ENCODE measurements at places on chromosomes 13 and 19.

GRCh38 chr19:371501-372168 lies 27.0 kb upstream of the MIER2 start:
- DNase-seq = peak; percentile 28

- peak; percentile 47 for DNase-seq
Measured at GRCh38 chr19:5395556-5395955, 54.9 kb upstream of the PTPRS start.

- peak; percentile 83 for DNase-seq
Measured at GRCh38 chr19:10238172-10238783, 7.1 kb upstream of the S1PR2 start.

DNA sequence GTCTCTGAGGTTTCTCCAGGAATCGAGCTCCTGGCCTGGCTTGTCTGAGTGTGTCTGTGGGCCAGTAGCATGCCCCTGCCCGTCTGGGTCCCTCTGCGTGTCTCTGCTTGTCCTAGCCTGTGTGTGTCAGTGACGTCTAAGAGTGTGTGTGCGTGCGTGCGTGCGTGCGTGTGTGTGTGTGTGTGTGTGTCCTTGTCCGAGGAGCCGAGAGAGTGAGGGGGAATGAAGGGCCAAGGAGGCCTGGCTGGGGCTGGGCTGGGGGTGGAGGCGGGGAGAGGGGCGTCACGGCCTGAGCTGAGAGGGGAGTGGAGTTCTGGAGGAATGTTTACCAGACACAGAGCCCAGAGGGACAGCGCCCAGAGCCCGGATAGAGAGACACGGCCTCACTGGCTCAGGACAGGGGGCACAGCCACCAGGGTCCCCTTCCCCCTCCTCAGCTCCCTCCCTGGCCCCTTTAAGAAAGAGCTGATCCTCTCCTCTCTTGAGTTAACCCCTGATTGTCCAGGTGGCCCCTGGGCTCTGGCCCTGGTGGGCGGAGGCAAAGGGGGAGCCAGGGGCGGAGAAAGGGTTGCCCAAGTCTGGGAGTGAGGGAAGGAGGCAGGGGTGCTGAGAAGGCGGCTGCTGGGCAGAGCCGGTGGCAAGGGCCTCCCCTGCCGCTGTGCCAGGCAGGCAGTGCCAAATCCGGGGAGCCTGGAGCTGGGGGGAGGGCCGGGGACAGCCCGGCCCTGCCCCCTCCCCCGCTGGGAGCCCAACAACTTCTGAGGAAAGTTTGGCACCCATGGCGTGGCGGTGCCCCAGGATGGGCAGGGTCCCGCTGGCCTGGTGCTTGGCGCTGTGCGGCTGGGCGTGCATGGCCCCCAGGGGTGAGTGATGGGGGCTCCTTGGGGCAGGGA lies at the start of gene AXL:
Gene AXL (plus strand): TSS at position 609 of the 893 bp plus-strand sequence. CDS start 170 bp downstream, at position 779.
- peak; percentile 84 for DNase-seq

GRCh38 chr13:40987606-40988280 lies 31.4 kb downstream of the ELF1 start:
- DNase-seq = peak; percentile 46

DNA sequence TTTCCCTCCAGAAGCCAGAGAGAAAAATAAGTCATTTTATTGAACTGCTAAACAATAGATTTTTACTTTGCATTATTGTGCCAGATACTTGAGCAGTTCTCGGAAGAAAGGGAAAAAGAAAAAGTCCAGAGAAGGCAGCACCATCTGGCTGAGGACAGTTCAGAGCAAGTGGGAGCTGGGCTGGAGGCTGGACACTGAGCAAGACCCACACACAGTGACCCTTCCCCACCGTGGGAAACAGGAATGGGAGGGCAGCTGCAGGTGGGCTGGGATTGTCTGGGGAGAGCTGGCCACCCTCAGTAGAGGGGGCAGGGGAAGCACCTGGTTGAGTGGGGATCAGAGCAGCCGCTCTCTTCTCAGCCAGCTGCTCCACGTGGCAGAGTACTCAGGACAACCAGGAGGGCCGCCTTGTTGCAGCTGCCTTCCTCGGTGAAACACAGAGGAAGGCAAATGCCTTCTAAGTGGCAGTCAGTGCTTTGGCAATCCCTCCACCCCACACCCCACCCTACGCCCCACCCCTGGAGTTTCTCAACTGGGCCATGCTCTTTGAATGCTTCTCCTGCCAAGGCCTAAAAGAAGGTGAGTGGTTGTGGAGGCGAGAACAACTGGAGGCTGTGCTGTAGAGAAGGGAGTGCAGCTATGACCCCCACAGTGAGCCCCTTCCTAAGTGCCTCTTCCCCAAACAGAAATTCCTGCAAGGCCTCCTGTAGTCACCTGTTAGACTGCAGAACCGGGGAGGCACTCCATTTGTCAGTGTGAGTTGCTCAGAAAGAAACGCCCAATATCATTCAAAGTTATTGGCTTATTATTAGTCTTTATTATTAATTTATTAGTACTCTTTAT lies 179.3 kb downstream of the ZIC5 start:
- no peak for DNase-seq

- no peak for DNase-seq
Measured at GRCh38 chr13:102170305-102170704, 231.5 kb downstream of the FGF14 start.

DNA sequence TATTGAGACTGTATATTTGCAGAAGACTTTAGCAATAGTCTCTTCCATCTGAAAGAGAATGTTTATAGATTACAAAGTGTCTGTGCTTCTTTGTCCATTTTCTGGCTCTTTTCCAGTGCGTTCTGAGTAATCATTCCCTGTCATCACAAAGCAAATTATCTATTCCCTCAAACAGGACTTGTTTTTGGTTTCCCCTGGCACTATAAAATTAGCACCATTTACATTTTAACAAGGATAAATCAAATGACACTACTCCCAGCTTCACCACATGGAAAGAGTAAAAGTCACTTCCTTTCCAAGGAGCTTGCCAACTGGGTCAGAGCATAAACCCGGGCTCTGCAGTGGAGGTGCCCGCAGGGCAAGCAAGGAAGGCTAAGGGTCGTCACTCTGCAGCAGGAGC lies 88.1 kb downstream of the SHISA2 start:
- DNase-seq = peak; percentile 14

GRCh38 chr19:5803441-5803751 lies 1.5 kb upstream of the NRTN start:
- DNase-seq = no peak

DNA sequence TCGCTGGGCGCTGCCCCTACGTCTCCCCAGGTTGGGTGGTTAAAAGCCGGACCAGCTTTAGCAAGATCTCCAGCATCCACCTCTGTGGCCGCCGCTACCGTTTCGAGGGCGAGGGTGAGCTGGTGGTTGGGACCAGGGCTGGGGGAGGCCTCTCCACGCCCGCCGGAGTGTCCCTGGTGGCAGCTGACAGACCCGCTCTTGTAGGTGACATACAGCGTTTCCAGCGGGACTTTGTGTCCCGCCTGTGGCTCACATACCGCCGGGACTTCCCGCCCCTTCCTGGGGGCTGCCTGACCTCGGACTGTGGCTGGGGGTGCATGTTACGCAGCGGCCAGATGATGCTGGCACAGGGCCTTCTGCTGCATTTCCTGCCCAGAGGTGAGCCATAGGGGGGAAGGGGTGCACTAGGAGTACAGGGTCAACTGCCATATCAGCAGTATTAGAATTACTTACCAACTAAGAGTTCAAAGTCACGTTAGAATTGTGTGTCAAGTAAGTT lies 1.1 kb downstream of the ATG4D start:
- no peak for DNase-seq

DNA sequence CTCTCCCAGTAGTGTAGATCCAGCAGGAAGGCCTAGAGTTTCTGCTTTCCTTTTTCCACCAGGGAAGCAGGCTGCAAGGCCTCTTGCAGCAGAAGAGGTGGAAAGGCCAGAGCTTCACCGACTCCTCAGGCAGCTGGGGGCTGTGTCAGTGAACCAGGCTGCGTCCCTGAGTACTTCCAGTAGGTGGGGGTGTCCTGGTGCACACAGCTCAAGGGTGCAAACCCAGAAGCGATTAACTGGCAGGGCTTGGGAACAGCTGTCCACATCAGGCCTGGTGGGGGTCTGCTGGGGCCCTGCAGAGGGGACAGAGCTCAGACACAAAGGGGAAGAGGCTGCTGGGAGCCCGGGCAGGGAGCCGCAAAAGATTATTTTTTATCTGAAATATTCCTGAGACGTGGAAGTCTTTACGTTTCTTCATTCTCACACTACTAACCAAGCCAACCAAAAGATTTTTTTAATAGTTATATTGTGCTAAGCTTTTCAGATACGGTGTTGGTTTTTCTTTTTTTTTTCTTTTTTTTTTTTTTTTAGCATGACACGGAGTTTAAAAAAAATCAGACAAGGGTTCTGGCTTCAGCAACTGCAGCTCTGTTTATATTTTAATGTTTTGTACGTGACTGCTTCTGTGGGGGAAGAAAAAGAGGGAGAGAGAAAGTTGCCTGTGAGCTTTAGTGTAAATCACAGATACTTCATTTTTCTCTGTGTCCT lies 11.0 kb downstream of the TSHZ3 start:
- DNase-seq = peak; percentile 55

- no peak for DNase-seq
Measured at GRCh38 chr19:46979126-46980105, 40.2 kb upstream of the NPAS1 start.

DNA sequence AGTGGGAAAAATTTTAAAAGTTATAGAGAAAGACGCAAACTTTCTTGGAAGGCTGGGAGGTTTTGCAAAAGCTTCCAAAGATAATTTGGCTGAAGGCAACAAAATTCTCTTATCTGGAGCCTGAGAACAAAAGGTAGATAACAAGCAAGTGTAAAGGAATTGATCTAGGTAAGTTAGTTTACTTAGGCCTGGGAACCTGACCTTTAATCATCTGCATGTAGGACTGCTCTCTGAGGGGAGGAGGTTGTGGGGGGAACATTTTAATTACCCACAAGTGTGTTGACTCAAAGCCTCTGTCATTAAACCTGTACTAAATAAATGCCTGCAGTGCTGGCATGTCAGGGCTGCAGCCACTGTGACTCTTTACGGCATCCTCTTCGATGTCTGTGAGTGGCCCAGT lies 532.3 kb upstream of the SLITRK5 start:
- DNase-seq = no peak

- no peak for DNase-seq
Measured at GRCh38 chr19:10554760-10555609, 10.8 kb downstream of the KRI1 start.

GRCh38 chr13:28282451-28282850 lies 144.1 kb downstream of the PAN3 start:
- no peak for DNase-seq

GRCh38 chr13:95381212-95381527 lies 79.9 kb upstream of the ABCC4 start:
- no peak for DNase-seq

DNA sequence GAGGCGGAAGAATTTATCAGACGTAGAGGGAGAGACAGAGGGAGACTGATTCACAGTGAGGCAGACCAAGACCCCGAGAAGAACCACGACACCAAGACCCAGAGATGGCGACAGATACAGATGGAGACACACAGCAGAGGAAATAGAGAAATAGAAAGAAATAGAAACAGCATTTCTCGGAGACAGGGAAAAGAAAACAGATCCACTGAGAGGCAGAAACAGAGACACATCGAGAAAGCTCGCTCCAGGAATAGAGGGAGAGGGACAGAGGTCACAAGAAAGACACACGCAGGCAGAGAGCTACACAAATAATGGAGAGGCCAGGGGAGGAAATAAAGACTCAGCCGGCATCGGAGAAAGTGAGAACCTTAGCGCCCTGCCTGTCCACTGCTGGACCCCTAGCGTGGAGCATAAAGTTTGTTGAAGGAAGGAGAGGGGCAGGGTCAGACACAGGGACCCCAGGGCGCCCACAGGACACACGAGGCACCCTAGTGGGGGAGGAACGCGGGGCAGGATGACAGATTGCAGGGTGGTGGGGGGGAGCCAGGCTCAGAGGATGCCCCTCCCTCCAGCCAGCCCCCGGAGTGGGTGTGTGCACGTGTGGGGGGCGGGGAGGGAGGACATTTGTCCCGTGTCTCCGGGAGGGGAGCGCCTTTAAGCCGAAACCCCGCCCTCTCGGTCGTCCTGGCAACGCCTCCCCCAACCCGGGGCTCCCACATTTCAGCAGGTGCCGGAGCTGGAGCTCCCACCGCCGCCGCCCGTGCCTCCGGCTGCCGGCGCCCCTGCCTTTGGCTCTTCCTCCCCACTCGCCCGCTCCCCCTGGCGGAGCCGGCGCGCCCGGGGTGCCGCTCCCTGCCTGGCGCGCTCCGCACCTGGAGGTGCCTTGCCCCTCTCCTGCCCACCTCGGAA lies at the start of gene PRKCG:
Gene PRKCG (plus strand): TSS at position 716 of the 909 bp plus-strand sequence. CDS start 298 bp downstream, outside the sequence.
- peak; percentile 45 for DNase-seq

DNA sequence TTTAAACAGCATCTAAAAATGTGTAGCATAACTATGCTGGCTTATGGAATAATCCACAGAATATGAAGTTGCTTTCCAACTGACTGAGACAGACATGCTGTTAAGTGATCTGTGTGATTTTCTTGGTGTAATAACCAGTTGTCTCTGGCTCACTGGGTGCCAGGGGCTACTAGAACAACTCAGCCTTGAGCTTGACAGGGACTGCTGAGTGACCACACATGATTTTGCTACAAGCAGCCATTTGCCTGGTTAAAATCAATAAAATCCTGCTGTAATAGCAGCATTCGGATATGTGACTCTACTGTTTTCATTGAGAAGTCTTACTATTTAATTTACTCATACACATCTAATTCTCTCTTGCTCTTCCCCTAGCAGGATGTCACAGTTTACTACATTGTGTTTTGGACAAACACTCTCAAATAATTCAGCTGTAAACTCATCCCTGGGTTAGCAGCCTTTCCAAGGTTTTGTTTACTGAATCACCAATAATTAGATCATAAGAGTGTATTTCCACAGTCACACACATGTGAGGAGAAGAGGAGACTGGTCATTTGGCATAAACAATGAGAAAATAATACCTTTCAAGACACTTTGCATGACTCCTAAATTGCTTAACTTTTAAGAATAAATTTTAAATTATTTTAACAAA lies 426.2 kb downstream of the PCDH9 start:
- DNase-seq = no peak

GRCh38 chr19:56167064-56167578 lies 8.7 kb upstream of the GALP start:
- DNase-seq = no peak

DNA sequence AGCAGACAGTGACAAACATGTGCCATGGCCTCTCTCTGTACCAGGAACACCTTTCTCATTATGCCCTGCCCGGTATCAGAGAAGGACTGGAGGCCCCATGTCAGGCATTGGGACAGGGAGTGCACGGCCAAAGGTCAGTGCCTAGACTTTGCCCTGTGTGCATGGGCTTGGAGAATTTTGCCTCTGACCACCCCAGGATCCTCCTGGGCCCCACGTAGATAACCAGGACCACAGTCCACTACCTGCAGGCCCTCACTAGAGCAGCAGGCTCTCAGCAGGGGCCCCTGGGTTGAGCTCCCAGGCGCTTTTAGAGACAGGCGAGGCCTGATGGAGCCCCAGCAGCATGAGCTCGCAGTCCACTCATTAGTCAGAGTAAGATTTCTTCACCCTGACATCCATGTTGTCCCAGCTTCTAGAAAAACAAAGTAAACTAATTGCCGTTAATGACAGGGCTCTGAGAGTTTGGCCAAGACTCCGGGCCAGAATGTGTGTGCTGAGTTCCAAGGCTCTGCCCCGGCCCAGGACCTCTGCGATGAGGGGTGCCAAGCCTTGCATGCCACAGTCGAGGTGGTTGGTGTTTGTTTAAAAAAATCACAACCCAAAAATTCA lies 42.7 kb downstream of the CAPN12 start:
- peak; percentile 54 for DNase-seq

GRCh38 chr19:44141191-44142058 lies at the start of gene ZNF234:
Gene ZNF234 (plus strand): TSS chr19:44141554. CDS start chr19:44144633, 3,079 bp downstream.
- peak; percentile 88 for DNase-seq

- DNase-seq = no peak
Measured at GRCh38 chr13:113980489-113981064, 6.7 kb upstream of the C13orf46 start.

- no peak for DNase-seq
Measured at GRCh38 chr13:109204252-109204651, 574.8 kb downstream of the MYO16 start.

Measured in GM23248 (cell line).